ENCODE measurements at places on chromosomes 2 and 18.

DNA sequence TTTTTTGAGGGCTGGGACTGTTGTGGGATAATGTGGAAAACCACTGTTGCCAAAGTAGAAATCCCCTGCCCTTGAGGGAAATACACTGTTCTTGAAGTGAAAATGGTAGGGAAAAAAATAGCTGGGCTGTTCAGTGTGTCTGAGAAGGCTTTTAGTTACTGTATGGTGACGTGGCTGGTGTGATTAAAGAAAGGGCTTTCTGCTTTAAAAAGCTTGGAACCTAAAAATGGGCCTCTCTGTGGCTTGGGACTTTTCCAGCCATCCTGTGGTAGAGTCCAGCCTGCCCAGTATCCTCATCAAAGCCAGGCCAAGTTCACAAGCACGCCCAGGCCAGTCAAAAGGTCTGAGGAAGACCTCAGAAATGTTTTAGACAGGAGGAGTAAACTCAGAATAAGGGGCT is 6.8 kb downstream of the MGAT5 start:
- DNase-seq: no peak

DNA sequence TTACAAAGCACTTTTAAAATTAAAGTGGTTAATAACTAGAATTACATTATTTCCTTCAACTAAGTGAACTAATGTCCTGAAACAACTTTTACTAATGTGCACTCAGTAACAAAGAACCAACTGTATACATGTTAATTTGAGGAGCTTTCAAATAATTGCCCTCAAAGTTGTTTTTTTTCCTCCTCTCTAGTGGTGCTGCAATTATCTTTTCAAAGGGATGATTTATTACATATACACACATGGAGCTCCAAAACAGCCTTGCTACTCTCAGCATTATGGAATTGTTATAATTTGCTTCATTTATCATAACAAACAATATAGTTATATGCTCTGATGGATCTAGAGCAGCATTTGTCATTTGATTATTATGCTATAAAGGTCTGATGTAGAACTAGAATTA is 246.3 kb upstream of the RASGRP3 start:
- no peak for DNase-seq

DNA sequence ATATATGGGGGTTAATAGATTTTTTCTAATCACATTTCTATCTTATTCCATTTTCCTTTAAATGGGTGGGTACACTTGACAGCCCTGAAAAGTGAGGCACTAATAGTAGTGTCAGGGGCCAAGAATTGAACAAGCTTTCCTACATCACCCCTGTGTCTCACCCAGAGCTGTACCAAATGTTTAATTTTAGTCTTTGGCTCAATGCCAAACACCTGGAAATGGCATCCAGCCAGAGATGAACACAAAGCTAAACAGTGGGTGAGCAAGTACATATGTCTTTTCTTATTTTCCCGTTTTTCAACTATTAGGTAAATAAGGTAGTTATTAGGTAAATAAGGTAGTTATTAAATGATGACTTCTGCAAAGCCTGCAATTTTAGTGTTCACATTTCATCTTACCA is 276.3 kb upstream of the ERBB4 start:
- no peak for DNase-seq

DNA sequence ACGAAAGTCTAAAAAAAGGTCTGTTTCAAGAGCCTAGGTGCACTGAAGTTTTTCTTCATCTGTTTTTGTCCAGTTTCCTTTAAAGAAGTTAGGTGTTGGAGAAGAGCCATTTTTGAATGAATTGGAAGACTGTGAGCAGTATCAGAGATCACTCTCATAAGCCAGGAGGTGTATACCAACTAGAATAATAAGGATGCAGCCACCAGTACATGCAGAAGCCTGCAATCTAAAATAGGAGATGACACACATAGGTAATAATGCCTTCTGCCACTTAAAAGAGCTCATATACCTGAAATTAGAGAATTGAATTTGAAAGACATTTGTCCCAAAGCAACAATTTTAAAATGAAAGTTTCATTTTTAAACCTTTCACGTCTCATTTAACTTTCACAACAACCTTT is 81.7 kb downstream of the RBMS1 start:
- no peak for DNase-seq

DNA sequence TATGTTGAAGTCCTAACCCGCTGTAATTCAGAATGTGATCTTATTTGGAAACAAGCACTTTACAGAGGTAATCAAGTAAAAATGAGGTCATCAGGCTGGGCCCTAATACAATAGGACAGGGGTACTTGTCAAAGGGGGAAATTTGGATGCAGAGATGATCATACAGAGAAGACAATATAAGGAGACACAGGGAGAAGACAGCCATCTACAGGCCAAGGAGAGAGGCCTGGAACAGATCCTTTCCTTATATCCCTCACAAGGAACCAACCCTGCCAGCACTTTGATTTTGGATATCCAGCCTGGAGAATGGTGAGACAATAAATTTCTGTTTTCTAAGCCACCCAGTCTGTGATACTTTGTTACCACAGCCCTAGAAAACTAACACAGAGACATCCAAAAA is 104.3 kb downstream of the METTL4 start:
- no peak for DNase-seq

DNA sequence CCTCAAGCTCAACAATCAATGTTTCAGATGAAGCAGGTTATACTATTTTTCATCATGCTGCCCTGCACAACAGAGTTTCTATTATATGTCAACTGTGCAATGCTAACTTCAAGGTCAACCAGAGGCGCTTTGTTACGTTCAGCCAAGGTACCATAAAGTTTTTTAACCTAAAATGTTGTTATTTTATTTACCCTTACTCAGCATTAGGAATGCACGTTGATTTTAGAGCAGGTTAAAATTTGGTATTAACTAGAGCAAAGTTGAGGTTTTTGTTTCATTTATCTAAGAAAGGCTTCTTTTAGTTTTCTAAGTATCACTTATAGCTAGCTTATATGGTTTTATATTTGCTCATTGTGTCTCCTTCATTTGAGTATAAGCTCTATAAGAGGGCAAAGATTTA is 21.8 kb downstream of the ANKAR start:
- no peak for DNase-seq

DNA sequence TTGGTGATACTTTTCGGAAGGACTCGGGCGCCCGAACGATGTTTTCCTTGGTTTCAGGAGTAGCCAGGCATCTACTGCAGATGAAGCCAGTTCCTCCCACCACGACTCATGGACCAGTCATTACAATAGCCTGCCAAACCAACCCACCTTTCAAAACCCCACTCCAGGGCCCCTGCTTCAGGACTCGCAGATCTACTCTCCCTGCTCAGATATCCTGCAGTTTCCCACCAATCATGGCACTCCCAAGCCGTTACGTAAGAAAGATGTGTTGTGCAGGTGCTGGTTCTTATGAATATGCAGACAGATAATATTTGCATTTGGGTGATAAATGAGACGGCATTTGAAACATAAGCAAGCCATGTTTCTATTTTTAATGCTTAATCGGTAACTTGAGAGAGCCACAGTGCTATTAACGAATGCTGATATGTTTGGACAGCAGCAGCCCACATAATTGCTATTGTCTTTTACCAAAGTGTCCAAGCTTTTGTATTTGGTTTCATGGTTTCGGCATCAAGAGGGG is 3.5 kb upstream of the CYS1 start:
- no peak for DNase-seq

Data from WERI-Rb-1 (cell line).